ENCODE measurements at places on chromosomes 3 and 15.

DNA sequence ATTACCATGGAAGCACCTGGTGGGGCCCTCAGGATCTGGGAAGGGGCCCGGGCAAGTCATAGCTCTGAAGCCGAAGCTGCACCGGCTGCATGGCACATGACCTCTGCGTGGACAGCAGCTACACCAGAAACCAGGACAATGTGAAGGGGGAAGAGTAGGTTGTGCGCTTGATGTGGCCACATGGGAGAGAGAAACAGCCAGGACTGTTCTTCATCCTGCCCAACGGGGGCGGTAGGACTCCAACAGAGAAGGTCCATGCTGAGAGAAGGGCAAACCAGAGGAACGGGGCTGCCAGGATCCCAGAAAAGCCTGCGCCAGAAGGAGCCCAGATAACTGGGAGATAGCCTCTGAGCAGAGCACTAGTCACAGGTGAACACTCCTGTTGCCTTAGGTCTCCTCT lies 54.9 kb upstream of the PRR20G start:
- no peak for DNase-seq

- DNase-seq, result no peak
These were observed 132.5 kb downstream of the APBA2 start for GRCh38 chr15:29018120-29018805.

DNA sequence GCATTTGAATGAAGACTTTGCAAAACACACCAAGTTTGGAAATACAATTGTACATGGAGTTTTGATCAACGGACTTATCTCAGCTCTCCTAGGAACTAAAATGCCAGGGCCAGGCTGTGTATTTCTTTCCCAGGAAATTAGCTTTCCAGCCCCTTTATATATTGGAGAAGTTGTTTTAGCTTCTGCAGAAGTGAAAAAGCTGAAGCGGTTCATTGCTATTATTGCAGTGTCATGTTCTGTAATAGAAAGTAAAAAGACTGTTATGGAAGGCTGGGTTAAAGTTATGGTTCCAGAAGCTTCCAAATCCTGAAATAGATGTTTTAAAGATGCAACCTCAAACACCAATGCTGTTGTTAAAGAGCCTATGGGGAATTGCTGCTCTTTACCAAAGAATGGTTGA lies 11.5 kb downstream of the HTD2 start:
- no peak for DNase-seq

GRCh38 chr3:167251678-167252077 lies 128.4 kb downstream of the ZBBX start:
- no peak for DNase-seq

- no peak for DNase-seq
These were observed 84.5 kb downstream of the LRRK1 start for GRCh38 chr15:101003706-101004105.

DNA sequence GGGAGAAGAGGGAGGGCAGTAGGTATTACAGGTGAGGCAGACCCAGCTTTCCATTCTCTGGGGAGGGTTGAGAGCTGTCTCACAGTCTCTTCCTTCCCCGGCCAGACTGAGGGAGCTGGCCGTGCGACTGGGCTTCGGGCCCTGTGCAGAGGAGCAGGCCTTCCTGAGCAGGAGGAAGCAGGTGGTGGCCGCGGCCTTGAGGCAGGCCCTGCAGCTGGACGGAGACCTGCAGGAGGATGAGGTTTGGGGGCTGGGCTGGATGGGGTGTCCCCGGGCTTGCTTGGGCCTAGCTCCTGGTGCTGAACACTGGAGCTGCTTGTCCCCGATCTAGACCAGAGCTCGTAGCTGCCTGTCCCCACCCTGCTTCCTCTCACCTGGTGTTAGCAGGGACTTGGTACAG lies 4.9 kb downstream of the PLA2G4B start:
- DNase-seq, result no peak

DNA sequence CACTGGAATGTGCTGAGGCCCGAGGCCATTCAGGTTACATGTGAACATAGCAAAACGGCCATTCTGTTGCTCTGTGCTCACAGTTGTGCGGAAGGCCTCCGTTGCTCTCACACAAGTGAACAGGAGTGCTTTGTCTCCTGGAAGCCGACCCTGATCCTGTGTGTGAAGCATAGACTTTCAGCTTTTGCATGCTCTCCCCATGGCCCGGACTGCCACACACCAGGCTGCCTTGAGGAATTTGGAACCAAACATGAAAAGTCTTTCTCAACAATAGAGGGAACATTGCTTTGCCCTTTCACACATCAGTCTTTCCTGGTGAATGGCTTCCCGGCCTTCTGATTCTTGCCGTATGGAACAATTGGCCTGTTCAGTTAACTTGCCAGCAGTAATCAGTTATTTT lies 154.8 kb upstream of the LRIG1 start:
- DNase-seq, result no peak

DNA sequence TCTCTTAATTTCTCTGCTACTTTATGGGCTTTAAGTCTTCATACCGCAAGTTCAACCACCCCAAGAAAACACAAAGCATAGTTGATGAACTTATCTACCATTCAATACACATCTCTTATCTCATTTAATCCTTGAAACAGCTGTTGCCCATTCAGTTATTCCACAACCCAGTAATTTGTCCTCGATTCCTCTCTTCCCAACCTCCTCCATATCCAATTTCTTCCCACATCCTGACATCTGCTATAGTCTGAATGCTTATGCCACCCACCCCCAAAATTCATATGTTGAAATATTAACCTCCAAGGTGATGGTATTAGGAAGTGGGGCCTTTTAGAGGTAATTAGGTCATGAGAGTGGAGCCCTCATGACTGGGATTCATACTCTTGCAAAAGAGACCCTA lies 345.4 kb downstream of the ERC2 start:
- no peak for DNase-seq

GRCh38 chr3:142844339-142844977 lies 44.4 kb downstream of the PCOLCE2 start:
- DNase-seq, result no peak
